ENCODE measurements at places on chromosomes 7 and 10. TPM values are rescaled to one million over a fixed set of nuclear protein-coding genes. Genes with fewer than 3 reads are reported as not detected.

The AGMO gene
- total RNA-seq: not detected

GRCh38 chr7:150908173-150908572 lies 55.9 kb downstream of the AOC1 start:
- no peak for DNase-seq

DNA sequence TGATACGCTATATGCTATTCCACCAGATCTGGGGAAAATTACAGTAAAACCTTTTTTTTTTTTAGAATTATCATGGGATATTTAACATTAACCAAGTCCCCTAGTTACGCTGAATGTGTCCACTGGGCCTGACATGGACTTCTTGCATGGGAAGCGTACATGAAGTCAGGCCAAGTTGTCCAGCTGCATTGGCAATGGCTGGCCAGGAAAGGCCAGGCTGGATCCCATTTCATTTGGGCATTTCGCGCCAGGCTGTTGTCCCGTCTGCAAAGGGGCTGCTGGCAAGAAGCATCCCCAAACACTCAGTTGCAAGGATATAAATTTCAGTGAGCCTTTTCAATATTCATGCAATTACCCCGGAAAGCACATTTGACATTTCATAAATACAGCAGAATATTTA lies 933.3 kb downstream of the GRID1 start:
- DNase-seq: no peak

The ANKRD7 gene
- total RNA-seq: 3.6 TPM

- DNase-seq: no peak
Measured at GRCh38 chr10:22458272-22459038, 113.2 kb downstream of the SPAG6 start.

DNA sequence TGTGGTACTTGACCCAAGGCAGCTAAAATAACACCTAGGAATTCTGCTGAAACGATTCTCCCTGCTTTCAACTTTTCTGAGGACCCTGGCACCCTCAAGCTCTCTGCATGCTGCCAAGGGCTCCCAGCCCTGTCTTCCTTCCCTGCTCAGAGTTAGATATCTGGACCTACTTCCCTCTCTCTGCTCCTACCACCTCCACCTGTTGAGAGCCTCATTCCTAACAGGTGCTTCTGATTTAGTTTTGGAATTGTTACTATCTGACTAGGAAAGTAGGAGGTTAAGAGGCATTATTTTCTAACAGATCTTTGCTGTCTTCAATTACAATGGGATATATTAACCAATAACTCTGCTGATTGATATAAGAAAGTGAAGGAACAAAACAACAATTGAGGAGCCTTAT lies 253.8 kb downstream of the FZD1 start:
- no peak for DNase-seq

GRCh38 chr7:32500922-32501341 lies 5.6 kb downstream of the AVL9 start:
- peak; percentile 87 for DNase-seq

The HTRA1 gene
- 1,894 TPM for total RNA-seq

DNA sequence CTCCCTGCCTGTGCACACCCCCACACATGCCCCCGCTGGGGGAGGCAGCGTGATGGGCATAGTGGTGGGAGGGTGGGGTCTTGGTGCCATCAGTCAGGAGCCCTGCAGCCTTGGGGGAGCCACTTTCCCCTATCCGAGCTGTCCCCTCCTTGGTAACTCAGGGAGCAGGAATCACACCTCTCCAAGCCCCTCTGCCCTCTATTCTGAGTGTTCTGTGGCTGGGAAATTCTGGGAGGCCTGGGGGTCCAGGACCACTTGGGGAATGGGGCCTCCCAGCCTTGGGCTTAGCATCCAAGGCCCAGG lies 11.3 kb downstream of the DPYSL4 start:
- no peak for DNase-seq

- no peak for DNase-seq
Measured at GRCh38 chr7:36155811-36156361, 2.8 kb downstream of the EEPD1 start.

DNA sequence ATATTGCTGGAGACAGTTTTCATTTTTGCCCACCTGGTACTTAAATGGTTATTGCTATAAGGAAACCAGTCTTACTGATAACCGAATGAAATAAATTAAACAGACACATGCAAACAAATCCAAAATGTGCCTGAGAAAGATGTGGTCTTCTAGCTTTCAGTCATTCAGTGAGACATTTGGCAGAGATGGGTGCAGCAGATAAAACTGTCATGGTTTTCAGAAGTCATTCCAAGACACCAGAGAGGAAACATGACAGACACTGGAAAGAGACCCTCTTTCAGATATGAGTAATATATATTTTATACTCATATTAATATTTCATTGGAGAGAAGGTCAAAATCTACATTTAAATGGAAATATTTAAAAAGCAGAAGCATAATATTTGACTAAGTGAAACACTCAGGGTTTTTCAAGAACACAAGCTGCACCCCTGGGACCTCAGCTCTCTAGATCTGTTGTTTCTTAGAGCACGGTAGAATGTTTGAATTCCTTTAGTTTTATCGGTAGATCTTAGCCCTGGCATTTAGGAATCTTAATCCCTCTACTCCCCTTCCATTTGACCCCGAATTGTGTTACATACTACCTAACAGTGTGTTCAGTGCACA lies 246.1 kb downstream of the AUTS2 start:
- no peak for DNase-seq

DNA sequence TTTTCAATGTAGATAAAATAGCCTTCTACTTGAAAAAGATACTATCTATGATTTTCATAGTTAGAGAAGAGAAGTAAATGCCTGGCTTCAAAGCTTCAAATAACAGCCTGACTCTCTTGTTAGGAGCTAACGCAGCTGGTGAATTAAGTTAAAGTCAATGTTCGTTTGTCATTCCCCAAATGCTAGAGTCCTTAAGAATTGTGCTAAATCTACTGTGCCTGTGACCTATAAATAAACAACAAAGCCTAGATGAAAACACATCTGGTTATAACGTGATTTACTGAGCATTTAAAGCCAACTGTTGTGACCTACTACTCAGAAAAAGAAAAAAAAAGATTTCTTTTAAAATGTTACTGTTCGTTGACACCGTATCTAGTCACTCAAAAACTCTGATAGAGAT lies 134.7 kb downstream of the POLR1F start:
- DNase-seq: no peak

DNA sequence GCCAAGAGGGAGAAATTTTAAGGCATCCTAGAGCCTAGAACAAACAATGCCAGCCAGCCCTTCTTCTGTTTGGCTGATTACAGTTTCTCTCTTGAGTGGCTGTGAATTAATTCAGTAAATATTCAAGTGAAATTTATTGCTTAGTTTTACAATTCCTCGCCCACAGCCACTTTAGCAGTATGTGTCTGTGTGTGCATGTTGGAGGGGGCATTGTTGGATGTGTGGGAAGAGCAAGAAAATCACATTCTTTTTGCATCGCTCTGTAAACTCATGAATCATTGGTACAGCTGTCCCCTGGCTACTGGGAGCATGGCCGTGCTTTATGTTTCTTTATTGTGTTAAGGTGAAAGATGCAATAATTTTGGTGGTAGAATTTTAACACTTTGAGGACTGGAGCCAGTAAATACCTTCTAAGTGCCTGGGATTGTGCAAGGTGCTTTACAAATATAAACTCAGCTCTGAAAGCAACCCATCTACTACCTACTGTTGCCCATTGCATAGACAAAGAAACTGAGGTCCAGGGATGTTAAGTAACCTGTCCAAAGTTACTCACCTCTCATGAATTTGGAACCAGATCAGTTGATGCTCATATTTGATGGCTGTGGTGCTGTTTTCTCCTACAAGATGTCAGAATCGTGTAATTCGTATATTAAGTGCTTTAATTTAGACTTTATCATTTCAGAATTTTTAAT lies 89.9 kb upstream of the BTBD16 start:
- peak; percentile 81 for DNase-seq

The PODXL gene
- total RNA-seq: 2.2 TPM

GRCh38 chr7:132964876-132965275 lies 117.0 kb downstream of the CHCHD3 start:
- DNase-seq: no peak

DNA sequence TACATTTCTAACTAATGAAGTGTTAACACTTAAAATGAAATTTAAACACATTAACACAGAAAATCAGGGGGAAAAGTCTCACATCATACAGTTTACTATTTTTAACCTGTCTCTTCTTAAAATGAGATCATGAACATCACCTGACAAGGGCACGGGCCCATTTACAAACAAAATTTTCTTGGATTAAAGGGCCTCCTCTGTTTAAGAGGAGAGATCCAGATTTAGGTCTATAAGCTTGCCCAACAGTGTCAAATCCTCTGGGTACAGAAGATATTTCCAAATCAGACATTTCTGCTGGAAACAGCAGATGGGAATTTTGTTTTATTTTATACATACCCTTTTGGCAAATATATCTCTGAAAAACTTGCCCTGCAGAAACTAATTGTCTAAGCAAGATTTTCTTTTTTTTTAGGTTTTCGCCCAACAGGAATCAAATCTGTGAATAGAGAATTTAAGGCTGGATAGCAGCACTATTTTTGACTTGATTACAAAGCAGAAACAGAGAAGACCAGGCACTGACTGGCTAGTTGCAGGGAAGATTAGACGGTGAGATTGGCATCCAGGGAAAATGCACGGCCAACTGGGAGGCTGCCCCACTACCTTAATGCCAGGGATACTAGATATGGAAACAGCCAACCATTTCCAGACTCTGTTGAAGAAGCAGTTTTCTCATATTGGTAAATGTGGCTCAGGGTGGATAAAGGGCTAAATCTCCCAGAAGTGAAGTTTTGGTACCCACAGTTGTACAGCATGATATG lies 173.4 kb downstream of the LRRN3 start:
- DNase-seq: no peak

The AKR1D1 gene
- not detected for total RNA-seq

DNA sequence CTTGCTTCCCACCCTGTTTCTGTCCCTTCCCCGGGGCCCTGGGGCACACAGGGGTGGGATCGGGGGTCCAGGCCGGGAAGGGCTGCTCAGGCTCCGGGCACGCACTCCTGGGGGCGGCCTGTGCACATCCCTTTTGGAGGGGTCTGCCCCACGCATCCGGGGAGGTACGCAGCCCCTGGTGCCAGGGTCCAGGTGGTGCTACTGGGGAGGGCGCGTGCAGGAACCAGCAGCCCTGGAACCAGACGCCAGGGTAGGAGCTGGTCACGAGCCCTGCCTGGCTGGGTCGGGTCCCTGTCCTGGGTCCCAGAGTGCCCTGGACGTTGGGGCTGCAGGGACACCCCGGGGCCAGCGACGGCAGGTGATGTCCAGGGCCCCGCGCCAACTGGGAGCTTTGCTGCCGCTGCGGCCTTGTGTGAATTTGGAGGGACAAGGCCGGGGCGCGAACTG lies 53.4 kb downstream of the GLRX3 start:
- DNase-seq: no peak

- DNase-seq: no peak
Measured at GRCh38 chr10:75244487-75245353, 9.0 kb upstream of the COMTD1 start.

The ACADSB gene
- total RNA-seq: 8.4 TPM

The CHAT gene
- not detected for total RNA-seq

The OR2A42 gene
- not detected for total RNA-seq

The TCAF1 gene
- total RNA-seq: 99.4 TPM

The COL17A1 gene
- 0.26 TPM for total RNA-seq

DNA sequence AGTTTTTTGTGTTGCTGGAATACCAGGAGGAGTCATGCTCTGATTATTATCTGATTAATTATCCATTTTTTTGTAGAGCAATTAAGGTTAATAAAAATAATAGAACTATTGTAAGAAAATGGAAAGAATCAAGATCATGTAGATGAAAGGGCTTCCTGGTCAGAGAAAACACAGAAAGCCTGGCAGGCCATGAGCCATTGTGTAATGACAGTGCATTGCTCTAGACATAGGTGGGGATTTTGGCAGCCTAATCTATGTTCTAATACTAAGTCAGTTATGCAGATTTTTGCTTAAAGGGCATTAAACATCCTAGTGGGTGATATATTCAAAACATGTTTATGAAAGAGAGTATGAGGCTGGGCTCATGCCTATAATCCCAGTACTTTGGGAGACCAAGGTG lies 198.2 kb downstream of the PPP1R9A start:
- DNase-seq: no peak

DNA sequence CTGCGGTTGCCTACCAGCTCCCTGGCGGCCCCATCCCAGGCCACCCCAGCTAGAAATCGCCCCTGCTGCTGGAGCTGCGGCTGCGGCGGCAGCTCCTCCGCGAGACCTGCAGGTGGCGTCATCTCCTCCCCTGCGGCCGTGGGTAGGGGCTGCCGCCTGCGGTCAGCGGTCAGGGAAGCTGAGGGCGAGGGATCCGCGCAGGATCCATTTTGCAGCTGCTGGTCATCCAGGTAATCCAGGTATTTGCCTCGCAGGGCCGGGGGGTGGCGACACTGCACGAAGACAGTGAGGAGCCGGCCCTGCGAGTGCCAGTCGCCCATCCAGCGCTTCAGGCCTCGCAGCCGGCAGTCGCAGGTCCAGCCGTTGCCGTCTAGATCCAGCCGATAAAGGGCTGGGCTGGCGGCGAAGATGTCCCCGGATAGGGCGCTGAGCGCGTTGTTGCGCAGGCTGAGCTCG lies 1.5 kb downstream of the TRIL start:
- peak; percentile 43 for DNase-seq

DNA sequence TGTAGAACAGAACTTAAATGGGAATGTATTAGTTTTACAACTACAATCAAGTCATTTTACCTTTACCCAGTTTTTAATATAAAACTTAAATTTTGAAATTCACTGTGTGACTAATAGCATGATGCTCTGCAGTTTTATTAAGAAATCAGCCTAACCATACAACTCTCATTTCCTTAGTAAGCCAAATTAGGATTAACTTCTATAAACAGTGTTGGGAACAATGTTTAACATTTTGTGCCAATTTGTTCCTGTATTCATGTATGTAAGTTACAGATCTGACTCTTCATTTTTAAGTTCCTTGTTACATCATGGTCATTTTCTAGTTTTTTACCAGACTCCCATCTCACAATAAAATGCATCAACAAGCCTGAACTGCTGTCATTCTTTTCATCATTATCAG lies 209.8 kb downstream of the ZEB1 start:
- DNase-seq: no peak

GRCh38 chr10:96565774-96566173 lies 21.0 kb downstream of the TM9SF3 start:
- peak; percentile 46 for DNase-seq

The HOXA9 gene
- total RNA-seq: 8.7 TPM

The MYPN gene
- 31.8 TPM for total RNA-seq

The FAM237B gene
- total RNA-seq: not detected

- no peak for DNase-seq
Measured at GRCh38 chr7:16270844-16271243, 150.5 kb downstream of the CRPPA start.

GRCh38 chr10:106897719-106898118 lies 266.8 kb downstream of the SORCS1 start:
- DNase-seq: no peak

DNA sequence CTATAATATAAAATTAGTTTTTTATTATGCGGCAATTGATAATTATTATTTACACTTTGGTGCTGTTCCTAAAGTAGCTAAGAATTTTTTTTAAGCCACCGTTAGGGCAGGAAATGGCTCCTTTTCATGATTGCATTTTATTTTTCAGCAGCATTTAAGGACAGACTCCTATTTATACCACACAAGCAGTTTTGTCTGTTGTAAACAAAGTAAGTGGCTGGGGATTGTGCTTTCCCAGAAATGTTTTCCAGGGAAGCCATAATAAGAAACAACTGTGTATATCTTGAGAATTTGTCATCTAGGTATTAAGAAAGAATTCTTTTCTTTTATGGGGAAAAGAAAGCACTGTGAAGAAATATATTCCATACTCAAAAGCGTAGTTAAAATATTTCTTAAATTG lies 232.0 kb downstream of the VTI1A start:
- DNase-seq: no peak
